ENCODE measurements at places on chromosomes 11 and 22.

DNA sequence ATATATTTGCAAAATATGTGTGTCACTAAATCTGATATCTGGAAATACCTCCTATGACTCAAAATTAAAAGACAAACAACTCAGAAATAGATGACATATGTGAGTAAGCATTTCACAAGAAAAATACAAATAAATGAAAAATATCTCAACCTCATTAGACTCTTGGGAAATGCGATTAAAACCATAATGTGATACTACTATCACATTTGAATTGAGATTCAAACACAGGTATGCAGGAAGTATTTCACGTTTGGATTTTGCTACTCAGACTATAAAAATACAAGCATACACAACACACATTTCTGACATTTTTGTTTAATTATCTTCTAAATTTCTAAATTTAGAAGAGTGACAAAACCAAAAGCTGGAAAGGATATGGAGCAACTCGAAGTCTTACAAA is 811.9 kb upstream of the LRRC4C start:
- DNase-seq = no peak

- no peak for DNase-seq
Observed at GRCh38 chr11:72621008-72621610, 53.1 kb downstream of the PDE2A start.

GRCh38 chr11:7527029-7527428 is 13.2 kb downstream of the PPFIBP2 start:
- no peak for DNase-seq

GRCh38 chr11:91365986-91366585 is 858.5 kb upstream of the FAT3 start:
- no peak for DNase-seq

GRCh38 chr11:108324587-108324986 is 101.7 kb downstream of the ATM start:
- DNase-seq = no peak

GRCh38 chr22:30783021-30783420 is 88.3 kb downstream of the OSBP2 start:
- DNase-seq = no peak

GRCh38 chr11:8336356-8337129 is 72.9 kb upstream of the LMO1 start:
- DNase-seq = no peak

- peak; percentile 81 for DNase-seq
Observed at GRCh38 chr11:10307400-10308200, 2.7 kb downstream of the ADM start.

DNA sequence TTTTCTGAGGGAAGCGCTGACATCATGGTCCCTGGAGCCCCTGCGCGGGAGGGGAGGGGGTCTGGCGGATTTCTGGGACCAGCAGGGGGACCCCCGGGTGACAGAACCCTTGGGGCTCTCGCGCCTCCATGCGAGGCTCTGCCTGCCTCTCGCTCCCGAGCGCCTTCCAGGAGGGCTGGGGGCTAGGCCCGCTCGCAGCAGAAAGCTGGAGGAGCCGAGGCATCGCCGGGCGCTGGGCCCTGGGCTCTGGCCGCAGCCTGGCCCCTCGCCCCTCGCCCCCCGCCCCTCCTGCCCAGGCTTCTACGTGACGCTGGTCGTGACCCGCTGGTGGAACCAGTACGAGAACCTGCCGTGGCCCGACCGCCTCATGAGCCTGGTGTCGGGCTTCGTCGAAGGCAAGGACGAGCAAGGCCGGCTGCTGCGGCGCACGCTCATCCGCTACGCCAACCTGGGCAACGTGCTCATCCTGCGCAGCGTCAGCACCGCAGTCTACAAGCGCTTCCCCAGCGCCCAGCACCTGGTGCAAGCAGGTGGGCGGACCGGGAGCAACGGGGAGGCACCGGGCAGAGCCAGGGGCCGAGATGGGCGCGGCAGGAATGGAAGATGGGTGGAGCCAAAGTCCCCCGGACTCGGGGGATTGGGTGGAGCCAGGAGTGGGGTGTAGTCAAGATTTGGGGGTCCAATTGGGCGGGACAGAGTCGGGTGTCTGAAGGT is 5.4 kb downstream of the BEST1 start:
- DNase-seq = no peak

DNA sequence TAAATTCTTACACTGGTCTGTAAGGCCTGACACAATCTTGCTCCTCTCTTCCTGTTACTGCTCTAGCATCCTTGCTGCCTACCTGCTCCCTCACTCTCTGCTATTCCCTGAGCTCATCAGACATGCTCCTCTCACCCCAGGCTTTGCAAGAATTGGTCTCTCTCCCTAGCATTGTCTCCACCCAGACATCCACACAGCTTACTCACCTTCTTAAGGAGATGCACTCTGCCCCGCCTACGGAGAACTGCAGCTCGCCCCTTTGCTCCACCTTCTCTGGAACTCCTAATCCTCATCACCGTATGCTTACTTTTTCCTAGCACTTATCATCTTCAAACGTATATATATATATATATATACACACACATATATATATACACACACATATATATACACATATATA is 23.3 kb upstream of the TMPRSS5 start:
- DNase-seq = no peak

DNA sequence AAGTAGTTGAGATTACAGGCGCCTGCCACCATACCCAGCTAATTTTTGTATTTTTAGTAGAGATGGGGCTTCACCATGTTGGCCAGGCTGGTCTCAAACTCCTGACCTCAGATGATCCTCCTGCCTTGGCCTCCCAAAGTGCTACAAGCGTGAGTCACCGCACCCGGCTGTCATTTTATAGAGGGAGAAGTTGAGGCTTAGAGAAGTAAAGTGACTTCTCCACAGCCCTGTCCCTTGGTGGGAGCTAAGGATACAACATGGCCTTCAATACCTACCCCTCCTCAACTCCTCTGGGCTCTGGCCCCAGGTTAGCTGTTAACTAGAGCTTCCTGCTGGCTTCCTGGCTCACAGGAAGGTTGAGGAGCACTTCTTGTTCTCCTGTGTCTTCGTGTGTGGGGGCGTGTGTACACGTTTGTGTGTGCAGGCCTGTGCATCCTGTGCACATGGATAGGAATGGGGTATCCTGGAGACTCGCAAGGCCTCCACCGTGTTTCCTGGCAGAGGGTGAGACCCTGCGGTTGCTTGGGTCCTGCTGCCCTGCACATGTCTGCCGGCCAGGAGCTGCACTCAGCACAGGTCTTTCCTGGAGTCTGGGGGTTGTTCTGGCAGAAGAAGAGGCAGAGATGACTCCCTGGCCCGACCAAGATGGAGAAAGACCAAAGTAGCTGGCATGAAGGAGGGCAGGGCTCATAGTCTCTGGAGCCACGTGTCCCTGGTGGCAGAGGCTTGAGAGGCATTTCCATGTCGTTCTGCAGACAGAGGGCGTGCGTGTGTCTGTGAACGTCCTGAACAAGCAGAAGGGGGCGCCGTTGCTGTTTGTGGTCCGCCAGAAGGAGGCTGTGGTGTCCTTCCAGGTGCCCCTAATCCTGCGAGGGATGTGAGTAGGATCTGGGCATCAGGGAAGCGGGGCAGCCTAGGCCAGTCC is 2.4 kb downstream of the SIDT2 start:
- peak; percentile 45 for DNase-seq

DNA sequence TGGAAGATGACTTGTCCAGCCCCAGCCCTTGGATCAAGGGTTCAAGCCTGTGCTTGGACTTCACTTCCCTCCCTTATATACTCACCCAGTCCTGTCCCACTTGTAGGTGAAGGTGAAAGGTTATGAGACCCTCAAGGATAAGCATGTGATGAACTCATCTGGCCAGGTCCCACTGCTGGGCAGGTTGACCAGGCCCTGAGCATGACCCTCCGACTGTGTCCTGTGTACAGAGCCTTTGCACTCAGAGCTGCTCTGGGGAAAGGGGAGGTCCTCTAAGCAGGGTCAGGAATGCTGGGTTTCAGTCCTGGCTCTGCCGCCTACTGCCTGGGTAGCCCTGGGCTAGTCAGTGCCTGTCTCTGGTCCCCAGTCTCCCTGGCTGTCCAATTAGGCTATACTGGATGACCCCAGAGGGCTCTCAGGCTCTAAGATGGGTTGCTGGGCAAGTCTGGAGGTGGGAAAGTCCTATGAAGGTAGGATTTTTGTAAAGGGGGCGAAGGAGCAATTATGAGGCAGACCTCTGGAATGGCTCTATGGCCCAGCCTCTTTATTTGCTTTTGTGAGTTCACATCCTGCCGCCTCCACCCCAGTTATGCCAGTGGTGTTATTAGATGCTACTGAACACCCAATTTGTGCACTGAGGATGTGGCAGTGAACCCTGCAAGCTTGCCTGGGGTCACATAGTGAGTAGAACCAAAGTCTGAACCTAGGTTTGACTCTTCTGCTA is 14.1 kb downstream of the DGAT2 start:
- no peak for DNase-seq

DNA sequence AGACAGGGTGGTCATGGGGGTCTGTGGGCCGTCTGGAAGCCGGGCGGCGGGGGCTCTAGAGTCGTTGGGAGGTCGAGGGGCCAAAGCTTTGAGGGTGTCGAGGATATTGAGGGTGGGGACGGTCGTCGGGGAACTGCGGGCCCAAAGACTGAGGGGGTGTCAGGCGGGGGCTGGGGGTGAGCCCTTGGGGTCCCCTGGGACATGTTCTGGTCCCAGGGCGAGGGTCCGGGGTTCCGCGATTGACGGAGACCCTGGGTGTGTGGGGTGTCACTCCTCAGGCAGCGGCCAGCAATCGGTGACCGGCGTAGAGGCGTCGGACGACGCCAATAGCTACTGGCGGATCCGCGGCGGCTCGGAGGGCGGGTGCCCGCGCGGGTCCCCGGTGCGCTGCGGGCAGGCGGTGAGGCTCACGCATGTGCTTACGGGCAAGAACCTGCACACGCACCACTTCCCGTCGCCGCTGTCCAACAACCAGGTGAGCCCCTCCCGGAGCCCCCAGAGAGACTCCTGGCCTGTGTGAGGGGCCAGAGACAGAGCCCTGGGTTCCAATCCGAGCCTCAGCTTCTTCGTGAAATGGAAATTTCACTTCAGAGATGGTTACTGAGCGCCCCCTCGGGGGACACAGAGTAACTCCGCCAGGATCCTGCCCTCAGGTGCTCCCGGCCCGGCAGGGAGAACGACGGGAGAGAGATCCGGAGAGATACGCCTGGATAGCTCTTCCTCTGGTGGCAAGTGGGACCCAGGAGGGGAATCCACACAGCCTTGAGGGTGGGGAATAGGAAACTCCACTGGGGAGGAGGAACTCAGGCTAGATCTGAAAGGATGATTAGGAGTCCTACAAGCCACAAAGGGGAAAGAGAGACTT is 714 bp downstream of the SDF2L1 start:
- DNase-seq = peak; percentile 56

DNA sequence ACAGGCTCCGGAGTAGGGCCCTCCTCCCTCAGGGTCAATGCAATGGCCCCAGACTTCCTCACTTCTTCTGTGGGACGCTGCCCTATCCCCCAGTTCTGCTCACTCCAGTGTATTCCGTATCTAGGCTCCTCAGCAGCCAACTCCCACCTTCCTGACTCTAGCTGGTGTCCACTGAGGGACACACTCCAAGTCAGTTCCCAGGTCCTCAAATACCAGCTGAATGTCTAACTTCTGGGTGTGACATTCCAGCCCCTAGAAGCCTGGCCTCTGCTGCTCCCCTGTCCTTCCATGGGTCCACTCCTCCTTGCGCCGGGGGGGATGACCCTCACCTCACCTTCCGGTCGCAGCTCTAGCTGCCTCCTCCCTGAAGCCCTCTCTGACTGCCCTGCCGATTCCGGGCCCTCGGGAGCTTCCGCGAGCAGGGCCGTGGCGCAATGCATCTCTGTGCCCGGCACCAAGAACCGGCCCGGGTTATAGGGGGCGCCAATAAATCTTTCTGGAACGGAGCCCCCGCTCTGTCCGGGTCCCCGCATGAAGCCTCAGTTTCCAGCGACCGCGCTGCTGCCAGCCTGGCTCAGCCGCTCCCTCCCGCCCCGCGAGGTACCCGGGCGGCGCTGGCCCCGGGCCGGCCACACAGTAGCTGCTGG is 15.4 kb downstream of the BAD start:
- DNase-seq = no peak

DNA sequence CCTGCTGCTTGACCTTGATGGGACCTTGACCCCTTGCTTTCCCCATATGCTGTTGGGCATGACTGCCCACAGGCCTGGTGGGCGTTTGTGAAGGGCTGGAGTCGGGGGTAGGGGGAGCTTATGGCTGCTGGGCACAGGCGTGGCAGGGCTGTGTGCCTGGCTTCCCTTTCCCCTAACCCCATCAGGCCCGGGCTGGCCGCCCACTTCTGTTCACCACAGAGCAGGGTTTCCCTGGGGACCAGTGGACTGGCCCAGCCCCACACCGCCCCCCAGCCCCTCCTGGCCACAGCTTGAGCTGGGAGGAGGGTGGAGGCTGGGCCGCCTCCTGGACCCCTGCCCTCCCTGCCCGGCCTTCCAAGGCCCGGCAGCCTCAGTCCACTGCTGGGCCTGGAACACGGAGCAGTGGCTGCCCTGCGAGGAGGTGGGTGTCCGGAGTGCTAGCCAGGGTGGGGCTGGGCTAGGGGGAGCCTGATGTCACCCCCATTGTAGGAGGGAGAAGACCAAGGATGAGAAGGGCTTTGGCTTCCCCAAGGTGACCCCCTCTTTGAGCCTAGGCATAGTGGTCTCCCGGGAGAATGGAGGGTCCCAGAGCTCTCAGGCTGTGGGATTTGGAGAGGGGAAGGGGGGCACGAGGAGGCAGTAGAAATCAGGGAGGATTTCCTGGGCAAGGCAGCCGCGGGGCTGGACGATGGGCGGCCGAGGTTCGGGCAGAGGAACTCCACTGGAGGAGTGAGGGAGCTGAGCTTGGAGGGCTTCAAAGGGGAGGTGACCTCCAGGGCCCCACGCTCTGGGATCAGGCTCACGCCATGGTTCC is at the start of gene AIFM3:
Gene AIFM3, plus strand, starts transcription at position 373 of the 814 bp plus-strand sequence. CDS start 690 bp downstream, outside the sequence.
- DNase-seq = no peak

GRCh38 chr11:2537010-2537705 is 92.3 kb downstream of the KCNQ1 start:
- DNase-seq = no peak

DNA sequence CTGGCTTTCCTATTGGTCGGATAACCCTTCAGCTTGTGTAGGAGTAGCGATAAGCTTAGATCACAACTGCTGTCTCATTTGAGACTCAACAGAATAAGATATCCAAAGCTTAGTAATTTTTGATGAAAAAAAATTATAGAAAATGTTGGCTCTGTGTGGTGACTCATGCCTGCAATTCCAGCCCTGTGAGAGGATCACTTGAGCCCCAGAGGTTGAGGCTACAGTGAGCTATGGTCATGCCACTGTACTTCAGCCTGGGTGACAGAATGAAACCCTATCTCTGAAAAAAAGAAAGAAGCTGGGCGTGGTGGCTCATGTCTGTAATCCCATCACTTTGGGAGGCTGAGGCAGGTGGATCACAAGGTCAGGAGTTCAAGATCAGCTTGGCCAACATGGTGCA is 55.6 kb upstream of the RRM1 start:
- no peak for DNase-seq

- DNase-seq = no peak
Observed at GRCh38 chr11:65418431-65418680, 4.2 kb upstream of the NEAT1 start.

GRCh38 chr22:23591201-23591791 is 11.2 kb upstream of the IGLL1 start:
- DNase-seq = peak; percentile 49
